ENCODE measurements at places on chromosomes 7 and 10.

- DNase-seq = no peak
Observed at GRCh38 chr7:101635484-101635883, 6.4 kb upstream of the MYL10 start.

DNA sequence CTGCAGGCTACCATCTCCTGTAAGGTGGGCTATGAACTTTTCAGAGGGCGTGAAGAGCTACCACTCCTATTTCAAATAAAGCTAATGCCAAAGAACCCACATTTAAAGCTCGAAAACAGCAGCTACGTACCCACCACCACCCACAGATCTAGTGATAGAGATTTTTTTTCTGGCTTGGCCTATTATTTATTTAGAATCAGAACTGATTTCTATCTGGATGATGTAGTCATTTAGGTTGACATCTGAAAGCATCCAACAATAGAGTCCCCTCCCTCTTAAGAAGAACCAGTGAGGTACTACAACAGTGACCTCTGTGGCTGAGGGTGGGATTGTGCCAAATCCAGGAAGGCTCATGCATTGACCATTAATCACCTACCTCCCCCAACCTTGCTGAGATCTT, 113.8 kb upstream of the ADO start:
- DNase-seq = no peak

- no peak for DNase-seq
Observed at GRCh38 chr7:40493609-40494051, 358.8 kb downstream of the SUGCT start.

DNA sequence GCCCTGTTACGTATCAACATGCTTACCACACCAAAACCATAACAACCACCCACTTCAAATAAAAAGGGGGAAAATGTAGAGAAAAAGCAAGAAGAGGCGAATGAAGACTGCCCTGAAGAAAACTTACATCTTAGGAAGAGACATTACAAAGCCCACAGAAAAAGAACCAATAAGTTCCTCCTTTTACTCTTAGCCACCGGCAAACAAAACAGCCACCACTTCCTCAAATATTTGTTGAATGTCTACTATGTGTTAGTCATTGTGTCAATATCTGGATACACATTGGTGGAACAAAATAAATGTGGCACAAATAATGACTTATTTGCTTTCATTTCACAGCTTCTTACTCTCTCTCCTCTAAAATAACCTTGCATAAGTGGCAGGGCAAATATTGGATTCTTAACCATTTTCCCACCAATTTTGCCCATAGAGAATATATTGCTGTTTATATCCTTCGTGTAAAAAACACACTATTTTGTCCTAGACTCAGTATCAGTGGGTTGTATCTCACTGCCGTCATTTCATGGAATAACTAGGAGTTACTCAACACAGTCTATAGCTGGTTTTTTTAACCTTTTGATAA, 106.8 kb downstream of the ANK3 start:
- peak; percentile 78 for DNase-seq

DNA sequence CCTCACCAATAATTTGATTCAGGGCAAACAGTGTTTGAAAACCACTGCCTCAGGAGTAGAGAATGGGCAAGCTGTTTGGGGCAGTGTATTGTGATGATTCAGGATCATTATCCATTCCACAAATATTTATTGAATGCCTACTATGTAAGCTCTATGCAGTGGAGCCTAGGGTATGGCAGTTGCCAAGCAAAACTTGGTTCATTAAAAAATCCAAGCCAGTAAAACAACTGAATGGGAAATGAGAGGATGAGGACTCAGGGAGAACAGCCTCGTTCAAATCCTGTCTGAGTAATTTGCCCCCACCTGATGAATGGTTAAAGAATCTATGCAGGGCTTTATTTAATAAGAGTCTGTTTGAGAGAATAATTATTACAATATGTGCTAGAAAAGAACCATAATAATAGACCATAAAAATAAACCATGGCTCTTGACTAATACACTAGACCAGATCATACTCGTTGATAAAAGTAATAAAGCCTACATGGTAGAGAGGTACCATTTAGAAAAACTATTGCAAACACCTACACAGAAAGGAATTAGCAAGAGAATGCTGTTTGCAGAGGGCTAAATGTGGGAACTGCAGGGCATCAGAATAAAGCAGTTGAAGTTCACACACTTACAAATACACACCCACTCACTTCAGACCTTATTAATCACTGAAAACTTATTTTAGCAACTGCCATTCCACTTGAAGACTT, 71.7 kb downstream of the CREB5 start:
- DNase-seq = no peak

DNA sequence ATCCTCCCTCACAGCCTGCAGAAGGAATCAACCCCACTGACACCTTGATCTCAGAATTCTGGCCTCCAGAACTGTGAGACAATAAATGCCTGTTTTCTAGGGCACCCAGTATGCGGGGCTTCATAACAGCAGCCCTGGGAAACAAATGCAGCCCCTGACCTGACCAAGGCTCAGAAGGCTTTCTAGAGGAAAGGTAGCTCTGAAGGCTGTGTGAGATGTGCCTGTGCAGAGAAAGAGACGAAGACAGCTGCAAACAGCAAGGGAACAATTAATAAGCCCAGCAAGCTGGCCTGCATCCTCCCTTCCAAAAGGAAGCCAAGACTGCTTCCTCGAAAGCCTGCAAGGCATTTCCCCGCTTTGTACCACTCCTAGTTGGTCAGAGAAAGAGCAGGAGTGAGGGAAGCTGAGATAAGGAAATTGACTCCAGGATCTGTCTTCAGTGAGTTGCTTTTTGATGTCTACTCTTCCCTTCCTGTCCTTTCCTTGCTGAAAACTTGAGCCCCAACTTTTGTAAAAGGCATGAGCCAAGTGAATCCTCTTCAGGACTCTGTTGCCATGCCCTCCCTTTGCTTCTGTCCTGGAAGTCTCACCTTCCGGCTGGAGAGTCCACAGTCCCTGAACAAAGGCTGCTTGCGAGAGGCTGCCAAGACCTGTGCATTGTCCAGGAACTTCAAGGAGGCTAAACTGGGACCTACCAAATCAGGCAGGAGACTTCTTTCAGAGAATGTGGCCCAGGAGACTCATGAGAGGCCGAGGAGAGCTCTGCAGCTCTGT, 71.2 kb upstream of the ARID5B start:
- no peak for DNase-seq

DNA sequence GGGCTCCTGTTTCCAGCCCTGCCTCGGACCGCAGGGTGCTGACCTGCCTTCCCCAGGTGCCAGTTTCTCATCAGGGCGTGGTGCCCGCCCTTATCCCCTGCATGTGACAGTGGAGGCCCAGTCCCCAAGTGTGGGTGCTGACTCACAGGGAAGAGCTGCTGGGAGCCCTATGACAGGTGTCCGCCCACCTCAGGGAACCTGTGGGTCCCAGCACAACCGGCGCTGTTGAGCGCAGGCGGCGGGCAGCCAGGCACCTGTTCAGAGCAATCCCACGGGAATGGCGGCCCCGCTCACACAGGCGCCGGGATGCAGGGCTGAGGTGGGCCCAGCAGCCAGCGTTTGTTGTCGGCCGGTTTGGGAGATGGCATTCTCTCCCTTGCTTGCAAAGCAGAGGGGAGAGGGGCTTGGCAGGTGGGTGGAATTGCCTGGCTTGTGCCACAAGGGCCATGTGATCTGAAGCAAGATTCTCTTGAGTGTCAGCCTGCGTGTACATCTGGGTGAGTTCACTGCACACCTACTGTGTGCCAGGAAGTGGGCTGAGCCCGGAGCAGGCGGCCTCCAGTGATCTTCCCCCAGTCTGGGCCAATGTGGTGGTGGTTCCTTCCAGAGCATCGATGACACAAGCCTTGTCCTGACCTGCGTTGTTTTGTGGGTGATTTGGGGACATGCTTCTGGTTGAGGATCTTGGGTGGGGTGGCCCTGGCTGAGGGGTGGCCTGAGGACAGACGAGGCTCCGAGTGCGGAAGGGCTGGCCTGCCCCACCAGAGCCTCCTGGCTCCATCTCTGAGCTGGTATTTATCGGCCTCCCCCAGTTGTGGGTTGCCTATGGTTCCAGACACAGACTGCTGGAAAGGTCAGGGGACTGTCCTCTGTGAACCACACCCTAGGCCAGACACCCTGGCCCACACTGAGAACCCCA, 2.4 kb downstream of the PWWP2B start:
- DNase-seq = no peak

DNA sequence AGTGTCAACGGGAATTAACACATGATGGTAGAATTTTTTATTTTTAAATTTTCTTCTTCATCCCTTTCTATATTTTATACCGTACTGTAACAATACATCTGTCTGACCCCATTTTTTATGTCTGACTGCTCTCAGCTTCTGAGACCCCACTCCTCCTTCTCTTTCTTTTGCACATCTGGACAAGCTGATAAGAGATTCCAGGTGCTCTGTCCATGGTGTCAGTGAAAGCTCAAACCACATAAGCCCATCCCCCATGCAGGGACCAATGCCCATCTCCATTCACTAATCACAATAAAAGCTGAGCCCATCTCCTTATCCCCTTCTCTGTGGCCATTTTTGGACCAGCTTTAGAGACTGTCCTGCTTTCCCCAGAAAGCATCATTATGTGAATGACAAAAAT, 8.7 kb downstream of the GSDME start:
- DNase-seq = no peak

DNA sequence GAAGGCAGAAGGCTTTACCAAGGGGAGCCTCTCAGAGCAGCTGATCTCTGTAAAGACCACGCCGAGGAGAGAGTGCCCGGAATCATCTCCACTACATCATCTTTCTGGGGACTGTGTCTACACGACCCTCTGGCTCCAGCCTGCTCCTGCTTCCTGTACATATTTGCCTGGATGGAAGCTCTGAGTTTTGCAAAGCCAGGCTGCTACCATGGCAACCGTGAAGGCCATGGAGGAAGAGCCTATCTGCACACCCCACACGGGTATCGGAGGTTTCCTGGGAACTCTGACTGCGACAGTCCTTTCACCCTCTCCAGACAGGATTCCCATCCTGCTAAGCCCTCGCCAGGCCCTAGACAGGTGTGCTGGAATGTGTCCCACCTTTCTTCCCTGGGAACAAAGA, 83.4 kb upstream of the TNRC18 start:
- no peak for DNase-seq

- no peak for DNase-seq
Observed at GRCh38 chr10:130378556-130379400, 242.6 kb downstream of the GLRX3 start.

GRCh38 chr7:6340241-6340640, 67.8 kb upstream of the CYTH3 start:
- DNase-seq = no peak

GRCh38 chr7:90424720-90425119, 21.5 kb downstream of the CLDN12 start:
- DNase-seq = no peak

GRCh38 chr10:33841678-33842077, 507.2 kb upstream of the NRP1 start:
- no peak for DNase-seq

DNA sequence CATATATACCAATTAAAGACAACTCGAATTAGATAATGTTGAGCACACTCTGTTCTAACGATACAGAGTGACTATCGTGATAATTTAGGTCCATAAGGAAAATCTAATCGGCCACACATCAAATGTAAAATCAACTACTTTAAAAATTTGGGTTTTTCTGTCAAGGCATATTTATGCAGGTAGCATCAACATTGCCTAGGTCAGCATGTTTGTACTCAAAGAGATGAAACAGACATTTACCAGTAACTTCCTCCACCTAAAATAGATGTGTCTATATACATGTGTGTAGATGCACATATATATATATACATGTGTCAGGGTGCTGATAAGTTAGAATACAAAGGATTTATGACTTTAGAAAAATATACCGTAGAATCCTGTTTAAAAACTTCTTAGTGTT, 22.0 kb downstream of the PSMC2 start:
- no peak for DNase-seq

GRCh38 chr7:120874722-120875121, 16.8 kb upstream of the TSPAN12 start:
- DNase-seq = no peak

- DNase-seq = no peak
Observed at GRCh38 chr10:52472406-52473146, 158.5 kb downstream of the DKK1 start.

DNA sequence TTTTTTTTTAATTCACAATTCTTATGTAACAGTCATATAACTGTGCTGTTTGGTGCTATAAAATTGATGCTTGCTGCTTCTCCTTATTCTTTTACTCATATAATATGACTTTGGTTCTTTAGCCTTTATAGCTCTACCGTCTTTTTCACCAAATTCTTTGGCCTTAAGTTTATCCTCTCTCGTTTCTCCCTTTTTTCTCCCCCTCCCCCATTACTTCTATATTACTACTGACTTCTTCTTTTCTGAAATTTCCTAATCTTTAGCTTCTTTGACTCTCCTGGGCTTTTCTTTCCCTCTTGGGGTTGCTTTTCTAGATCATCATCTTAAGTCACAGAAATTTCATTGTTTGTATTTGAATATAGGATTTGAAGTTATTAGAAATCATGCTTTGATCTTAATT, 3.8 kb downstream of the BCCIP start:
- no peak for DNase-seq

- no peak for DNase-seq
Observed at GRCh38 chr7:151404216-151405011, 5.4 kb downstream of the WDR86 start.

DNA sequence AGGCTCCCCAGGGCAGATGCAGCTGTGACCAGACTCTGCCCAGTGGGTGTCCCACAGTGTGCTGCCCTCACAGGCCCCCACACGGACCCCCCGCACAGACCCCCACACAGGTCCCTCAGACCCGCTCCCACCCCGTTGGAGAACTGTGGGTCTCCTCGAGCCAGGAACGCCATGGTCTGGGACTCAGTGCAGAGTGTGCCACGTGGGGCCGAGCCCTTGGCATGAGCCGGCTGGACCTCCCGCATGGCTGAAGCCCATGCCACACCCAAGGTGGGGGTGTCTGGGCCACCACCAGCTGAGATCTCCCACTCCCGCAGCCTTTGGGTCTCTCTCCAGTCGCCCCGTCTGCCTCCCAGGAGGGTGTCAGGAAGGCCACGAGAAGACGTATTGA, 34.3 kb downstream of the JAKMIP3 start:
- no peak for DNase-seq

- DNase-seq = peak; percentile 63
Observed at GRCh38 chr7:43260980-43261878, 148.8 kb downstream of the HECW1 start.

GRCh38 chr10:58672845-58673244, 160.2 kb downstream of the BICC1 start:
- DNase-seq = no peak

DNA sequence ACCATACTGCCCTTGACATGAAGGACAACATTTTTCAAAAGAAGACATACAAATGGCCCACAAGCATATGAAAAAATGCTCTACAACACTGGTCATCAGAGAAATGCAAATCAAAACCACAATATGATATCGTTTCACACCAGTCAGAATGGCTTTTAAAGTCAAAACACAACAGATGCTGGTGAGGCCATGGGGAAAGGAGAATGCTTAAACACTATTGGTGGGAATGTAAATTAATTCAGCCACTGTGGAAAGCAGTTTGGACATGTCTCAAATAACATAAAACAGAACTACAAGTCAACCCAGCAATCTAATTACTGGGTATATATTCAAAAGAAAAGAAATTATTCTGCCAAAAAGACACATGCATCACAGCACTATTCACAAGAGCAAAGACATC, 4.2 kb upstream of the NT5C3A start:
- DNase-seq = no peak
